ENCODE measurements at places on chromosomes 2 and 18.

DNA sequence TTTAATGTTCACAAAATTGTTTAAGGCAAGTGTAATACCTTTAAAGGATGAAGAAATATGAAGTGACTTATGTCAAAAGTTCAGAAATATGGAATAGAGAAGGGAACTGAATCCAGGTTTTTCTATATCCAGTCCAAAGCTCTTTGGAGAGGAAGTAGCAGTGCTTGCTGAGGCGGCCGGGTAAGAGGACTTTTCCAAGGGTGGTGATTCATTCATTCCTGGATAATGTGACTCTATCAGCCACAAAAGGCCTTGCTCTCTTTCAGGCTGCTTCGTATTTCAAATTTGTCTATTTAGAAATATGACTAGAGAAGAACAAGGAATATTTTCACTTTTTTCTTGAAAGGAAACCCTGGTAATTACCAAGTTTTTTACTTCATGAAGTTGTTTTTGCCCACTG lies 830.1 kb upstream of the ZEB2 start:
- no peak for DNase-seq

GRCh38 chr2:63819256-63819655 lies 22.4 kb upstream of the UGP2 start:
- no peak for DNase-seq

- DNase-seq: no peak
Observed at GRCh38 chr2:144826105-144826504, 306.2 kb upstream of the ZEB2 start.

DNA sequence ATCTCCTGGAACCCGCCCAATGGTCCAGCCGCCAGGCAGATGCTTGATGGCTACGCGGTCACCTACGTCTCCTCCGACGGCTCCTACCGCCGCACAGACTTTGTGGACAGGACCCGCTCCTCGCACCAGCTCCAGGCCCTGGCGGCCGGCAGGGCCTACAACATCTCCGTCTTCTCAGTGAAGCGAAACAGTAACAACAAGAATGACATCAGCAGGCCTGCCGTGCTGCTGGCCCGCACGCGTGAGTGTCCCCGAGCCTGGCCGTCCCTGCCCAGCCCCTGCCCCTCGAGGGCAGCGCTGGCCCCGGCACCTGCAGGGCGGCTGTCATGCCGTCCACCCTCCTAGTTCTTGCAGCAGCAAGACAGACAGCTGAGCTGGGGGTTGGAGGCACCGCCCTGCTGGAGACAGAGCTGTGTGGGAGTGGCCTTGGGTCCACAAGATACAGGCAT lies 36.7 kb downstream of the MTERF4 start:
- peak; percentile 29 for DNase-seq

DNA sequence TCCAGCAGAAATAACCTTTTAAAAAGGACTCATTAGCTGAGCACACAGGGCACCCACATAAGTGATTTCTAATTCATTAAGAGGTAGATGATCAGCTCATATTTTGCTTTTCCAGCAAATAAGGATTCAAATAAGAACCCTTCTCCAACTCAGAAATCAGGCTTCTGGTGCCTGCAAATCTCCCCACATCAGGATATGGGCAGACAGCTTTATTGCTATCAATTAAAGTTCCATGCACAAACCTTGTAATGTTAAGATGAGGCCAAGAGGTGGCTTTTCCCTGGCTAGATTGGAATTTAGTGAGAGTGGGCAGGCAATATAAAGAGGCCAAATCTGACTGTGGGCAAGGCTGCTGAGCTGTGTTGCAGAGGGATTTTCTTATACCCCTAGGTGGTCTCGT lies 193.6 kb downstream of the SH3RF3 start:
- no peak for DNase-seq

DNA sequence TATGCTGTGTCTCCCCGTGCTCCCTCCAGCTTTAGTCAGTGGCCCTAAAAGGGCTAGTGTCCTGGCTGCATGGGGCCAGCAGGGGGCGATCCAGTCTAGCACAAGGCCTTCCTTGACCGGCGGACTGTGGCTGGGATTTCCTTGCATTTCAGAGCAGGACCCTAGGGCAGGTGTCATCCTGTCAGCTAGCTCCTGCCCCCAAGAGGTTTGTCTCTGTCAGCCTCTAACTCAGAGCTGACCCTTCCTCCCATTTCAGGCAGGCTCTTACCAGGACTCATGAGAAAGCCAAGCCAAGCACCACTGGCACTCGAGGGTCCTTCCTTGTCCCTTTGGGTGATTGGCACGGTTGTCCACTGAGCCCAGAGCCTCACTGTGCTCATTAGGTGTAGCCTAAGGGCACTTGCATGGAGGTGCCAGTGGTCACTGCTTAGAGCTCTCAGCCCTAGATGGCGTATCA lies 140.3 kb downstream of the RPIA start:
- peak; percentile 74 for DNase-seq

GRCh38 chr2:126657636-126658318 lies 1.8 kb downstream of the GYPC start:
- peak; percentile 74 for DNase-seq

DNA sequence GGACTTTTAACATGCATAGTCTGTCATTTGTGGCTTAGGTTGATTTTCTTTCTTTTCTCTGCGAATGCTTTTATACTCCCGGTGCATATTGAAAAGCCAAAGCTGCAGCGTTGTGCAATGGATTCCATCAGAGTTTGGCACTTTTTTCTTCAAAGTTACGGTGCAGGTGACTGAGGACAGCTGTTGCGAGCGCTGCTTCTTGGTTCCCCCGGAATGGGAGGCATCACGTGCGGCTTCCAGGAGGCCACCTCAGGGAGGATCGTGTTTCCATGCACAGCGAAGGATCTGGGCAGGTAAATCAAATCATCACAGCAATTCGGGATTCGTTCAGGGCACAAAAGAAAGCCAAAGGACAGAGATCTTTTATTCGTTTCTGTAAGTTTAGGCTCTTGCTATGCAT lies 109.6 kb upstream of the ALKAL2 start:
- DNase-seq: no peak
